ENCODE measurements at places on chromosomes 7 and 10.

DNA sequence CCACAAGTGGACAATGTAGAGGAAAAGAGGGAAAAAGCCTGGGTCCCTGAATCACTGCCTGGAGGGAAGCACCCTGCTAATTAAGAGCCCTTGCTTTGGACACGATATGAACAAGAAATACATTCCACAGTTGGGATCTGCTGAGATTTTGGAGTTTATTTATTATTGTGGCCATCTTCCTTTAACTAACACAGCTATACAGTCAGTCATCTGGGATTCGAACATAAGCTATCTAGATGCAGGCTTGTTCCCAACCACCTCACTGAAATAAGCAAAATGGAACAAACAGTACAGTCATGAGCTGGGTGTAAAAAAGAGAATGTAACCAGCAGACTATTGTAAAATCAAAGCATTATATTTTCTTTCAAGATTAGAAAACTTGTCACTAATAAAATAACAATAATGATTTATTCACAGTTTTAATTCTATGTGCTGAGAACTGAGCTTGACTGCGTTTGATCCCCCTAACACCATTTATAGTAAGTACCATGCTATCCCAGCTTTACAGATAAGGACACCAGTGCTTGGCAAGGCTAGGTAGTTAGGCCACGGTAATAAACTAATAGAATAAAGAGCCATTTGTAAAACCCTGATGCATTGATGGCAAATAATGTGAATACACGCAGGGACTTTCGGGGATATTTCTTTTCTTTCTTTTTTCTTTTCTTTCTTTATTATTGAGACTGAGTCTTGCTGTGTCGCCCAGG lies 223.8 kb upstream of the KLF6 start:
- DNase-seq = no peak

DNA sequence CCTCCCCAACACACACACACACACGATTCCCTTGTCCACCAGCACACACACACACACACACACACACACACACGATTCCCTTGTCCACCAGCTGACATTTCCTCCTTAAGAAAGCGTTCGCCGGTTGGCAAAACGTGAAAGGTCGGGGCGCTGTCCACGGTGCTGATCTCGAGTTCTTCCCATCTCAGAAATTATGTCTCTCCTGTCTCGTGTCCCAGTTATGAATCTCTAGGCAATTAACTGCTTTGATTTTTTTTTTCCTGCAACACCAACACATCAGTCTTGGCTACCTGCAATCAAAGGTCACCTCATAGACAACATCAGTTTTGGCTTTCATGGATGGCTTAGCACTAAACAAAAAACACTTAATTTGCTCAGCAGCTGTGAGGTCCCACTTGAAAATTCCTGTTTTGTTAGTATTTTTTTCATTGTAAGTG lies 1.9 kb downstream of the INA start:
- peak; percentile 55 for DNase-seq

- DNase-seq = no peak
These were observed 31.8 kb downstream of the GHRHR start for GRCh38 chr7:30995536-30995935.

GRCh38 chr7:44284216-44284615 lies 41.2 kb downstream of the CAMK2B start:
- DNase-seq = no peak

DNA sequence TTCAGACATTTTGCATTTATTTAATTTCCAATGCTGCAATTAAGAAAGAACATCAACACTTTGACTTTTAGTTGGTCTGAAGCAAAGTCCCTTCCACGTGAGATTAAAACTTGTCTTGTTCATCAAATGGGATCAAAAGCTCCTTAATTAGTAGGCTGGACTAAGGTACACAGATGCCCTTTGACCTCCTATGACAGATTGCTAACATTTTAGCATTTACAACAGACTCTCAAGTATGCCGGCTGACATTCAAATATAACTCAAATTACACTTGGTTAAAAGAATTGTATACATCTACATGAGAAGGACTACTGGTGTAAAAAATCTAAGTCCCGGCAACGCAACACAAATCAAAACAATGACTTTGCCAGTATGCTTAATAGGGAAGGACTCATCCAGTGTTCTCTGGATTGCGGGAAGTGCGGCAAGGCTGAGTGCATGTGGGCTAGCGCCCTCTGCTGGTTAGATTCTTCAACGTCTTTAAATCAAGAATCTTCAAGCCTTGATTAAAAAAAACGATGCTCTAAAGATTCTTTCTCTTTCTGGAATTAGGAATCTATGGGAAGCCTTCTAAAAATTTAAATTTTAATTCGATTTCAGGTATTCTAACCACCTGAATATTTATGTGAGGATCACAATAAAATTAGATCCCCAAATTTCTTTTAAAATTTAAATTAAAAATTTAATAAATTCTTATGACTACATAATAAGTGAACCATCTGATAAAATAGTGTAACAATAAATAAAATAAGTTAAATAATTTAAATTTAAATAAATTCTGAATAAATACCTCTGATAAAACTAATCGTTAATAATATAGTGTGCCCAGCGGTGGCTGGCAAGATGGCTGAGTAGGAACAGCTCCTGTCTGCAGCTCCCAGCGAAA lies 444.7 kb downstream of the DGKB start:
- DNase-seq = peak; percentile 88

GRCh38 chr7:137449016-137449415 lies 105.5 kb upstream of the PTN start:
- DNase-seq = peak; percentile 54

GRCh38 chr10:92544296-92544695 lies 29.6 kb downstream of the IDE start:
- DNase-seq = peak; percentile 6

DNA sequence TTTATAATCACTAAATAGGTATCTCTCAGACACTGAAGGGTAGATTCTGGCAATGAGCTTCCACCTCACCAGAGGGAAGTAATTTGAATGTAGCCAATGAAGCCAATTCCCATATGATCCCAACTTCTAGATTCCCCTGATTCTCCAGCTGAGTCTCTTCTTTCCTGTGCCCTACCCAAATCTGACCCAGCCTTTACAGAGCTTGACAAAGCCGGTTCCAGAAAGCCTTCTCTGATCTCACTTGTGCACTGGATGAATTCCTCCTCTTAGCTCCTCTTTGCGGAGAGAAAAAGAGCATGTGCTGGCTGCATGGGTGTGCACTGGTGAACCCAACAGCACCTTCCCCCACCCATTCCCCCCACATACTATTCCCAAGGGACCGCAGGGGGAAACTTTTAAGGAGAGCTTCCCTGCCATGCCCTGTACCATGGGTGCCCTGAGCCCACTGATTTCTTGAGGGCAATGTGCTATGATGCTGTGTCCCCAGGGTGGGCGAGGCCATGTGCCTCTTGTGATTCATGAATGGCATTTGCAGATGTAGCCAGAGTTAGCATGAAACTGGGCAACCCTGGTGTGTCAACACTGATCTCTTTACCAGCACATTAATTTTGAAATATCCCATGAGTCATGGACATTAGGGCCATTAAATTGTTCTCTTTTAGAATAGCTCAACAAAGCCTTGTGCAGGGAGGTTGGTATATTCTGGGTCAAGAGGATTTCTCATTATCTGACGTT lies 50.4 kb upstream of the PLEKHA1 start:
- peak; percentile 24 for DNase-seq

GRCh38 chr7:48528646-48529045 lies 357.4 kb downstream of the ABCA13 start:
- DNase-seq = no peak

- peak; percentile 57 for DNase-seq
These were observed 98.9 kb downstream of the KMT2C start for GRCh38 chr7:152336754-152337368.

- no peak for DNase-seq
These were observed 268.9 kb upstream of the KLF6 start for GRCh38 chr10:4053940-4054339.

GRCh38 chr7:112193915-112194502 lies 12.2 kb downstream of the DOCK4 start:
- DNase-seq = no peak

- no peak for DNase-seq
These were observed 15.8 kb upstream of the ACTA2 start for GRCh38 chr10:88968391-88968790.

DNA sequence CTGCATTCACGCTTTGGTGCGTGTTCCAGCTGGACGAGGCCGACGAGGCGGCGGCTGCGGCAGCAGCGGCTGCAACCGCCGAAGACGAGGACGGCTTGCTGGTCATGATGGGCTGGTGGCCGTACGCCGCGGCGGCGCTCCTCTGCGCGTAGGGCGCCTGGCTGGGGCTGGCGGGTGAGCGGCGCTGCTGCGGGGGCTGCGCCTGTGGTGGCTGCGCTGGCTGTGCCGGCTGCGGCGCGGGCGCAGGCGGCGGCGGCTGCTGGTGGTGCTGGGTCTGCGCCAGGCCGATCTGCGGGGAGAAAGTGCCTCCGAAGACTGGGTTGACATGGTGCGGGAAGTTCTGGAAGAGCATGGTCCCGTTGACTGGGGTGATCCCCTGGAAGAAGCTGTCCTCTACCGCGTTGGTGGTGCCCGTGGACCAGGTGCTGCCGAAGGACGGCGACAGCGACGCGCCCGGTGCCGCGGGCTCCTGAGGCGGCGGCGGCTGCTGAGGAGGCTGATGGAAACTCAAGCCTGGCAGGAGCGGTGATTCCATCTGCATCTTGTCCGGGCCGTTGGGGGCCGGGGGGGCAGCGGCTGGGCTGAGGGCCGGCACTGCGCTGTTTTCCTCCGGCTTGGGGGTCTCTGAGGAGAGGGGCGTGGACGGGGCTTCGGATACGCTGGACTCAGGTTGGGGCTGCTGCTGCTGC lies 51.1 kb downstream of the CPEB3 start:
- DNase-seq = no peak

- no peak for DNase-seq
These were observed 45.4 kb downstream of the MRPS24 start for GRCh38 chr7:43823941-43824340.

- DNase-seq = no peak
These were observed 688.5 kb downstream of the CNTNAP2 start for GRCh38 chr7:146805082-146805481.

- DNase-seq = peak; percentile 6
These were observed 26.3 kb upstream of the WDR11 start for GRCh38 chr10:120824881-120825309.

DNA sequence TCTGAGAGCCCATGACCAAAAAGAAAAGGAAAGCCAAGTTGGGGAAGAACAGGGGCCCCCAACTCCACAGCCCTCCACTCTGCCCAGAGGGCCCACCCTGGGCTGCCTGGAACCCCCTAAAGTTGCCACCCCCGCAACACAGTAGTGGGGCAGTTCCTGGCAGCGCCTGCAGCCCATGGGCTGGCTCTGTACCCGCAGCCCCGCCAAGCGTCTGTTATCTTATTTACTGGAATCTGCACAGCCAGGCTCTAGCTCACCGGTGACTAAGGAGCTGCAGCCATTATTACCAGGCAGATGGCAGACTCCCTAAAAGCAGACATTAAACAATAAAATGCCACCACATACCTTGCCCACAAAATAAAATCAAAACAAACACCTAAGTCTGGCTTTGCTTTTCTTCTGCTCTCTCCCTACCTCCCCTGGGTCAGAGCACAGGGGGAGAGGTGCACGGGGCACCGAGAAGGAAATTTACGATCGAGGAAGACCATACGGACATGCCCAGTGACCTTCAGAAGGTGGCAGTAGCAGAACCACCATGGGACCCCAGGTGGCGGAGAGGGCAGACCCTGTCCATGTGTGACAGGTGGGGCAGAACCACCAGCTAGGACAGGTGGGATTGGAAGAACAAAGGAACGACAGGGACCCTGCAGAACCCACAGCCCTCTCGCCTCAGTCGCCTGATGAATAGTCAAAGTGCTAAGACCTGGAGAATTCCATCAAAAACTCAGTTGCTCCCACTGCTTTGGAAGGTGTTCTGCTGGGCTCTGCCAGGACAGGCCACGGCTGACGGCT lies 66.3 kb downstream of the PRKAG2 start:
- no peak for DNase-seq

- DNase-seq = no peak
These were observed 224.7 kb upstream of the ADARB2 start for GRCh38 chr10:1961989-1962388.

- no peak for DNase-seq
These were observed 186.6 kb upstream of the NRP1 start for GRCh38 chr10:33521062-33521461.

- DNase-seq = no peak
These were observed 94.2 kb upstream of the CXCL12 start for GRCh38 chr10:44478876-44479705.

GRCh38 chr7:93923942-93924341 lies 2.4 kb downstream of the GNG11 start:
- DNase-seq = no peak

GRCh38 chr10:13924040-13924725 lies 337.4 kb downstream of the PRPF18 start:
- peak; percentile 91 for DNase-seq

GRCh38 chr10:60576130-60577069 lies 186.7 kb upstream of the ANK3 start:
- DNase-seq = no peak

- no peak for DNase-seq
These were observed 13.8 kb upstream of the TMEM120A start for GRCh38 chr7:76008156-76008687.

- DNase-seq = no peak
These were observed 31.3 kb downstream of the CTBP2 start for GRCh38 chr10:125129076-125129458.

- peak; percentile 9 for DNase-seq
These were observed 197.5 kb upstream of the CSTF2T start for GRCh38 chr10:51896849-51897248.

DNA sequence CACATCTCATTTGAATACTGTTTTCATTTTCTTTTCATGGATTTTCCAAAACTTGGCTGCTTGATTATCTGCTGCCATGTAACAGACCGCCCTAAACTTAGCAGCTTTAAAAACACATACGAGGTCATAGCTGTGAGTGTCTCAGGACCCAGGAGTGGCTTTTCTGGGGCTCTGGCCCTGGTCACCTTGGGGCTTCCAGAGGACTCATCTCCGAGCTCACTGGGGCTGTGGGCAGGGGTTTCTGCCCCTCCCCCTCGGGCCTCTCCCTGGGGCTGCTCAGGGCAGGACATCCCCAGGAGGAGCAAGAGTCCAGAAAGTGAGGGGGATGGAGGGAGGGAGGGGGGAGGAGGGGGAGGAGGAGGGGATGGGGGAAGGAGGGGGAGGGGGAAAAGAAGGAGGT lies 77.0 kb downstream of the NKX6-2 start:
- DNase-seq = no peak

DNA sequence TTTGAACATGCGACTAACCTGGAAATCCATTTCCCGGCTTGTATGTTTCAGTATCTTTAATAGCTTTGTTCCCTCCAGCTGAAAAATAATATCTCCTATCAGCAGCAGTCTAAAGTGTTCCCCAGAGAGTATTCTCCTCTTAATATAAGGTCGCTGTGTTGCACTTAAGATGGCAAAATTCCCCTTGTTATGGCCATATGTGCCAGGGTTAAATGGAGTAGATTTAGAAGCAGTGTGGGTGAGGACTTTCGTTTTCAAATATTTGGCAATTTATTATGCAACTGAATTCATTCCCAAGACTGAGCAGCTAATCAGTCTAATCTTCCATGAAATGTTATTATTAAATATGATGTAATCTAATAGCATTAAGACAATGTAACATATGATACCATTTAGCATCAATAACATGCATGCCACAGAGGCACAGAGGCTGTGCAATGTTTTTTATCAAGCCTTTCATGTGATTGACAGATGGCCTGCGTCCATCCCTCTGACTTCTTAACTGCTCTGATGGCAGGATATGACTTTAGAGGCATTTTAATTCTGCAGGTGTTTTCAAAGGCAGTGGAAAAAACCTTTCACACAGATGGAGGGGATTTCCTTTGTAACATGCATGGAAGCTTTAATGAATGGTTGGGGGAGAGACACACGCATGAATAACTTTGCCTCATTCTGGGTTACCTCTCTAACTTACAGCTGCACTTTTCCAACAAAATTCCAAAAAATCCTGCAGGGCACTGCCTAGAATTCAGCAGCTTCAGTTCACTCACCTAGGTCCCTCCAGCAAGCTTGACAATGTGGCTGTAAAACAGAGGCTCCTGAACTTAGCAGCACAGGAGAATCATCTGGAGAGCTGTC lies 55.1 kb upstream of the ZPBP start:
- no peak for DNase-seq
